Trophoblast cell (in vitro differentiated cells and primary cell): ENCODE measurements at places on chromosomes 5 and 9.

GRCh38 chr5:117207088-117207668 lies 632.6 kb upstream of the SEMA6A start:
- DNase-seq, result no peak

- no peak for DNase-seq
Measured at GRCh38 chr9:18805386-18805785, 227.6 kb downstream of the SAXO1 start.

- DNase-seq, result peak; percentile 89
Measured at GRCh38 chr9:81224166-81225081, 464.9 kb downstream of the TLE1 start.

DNA sequence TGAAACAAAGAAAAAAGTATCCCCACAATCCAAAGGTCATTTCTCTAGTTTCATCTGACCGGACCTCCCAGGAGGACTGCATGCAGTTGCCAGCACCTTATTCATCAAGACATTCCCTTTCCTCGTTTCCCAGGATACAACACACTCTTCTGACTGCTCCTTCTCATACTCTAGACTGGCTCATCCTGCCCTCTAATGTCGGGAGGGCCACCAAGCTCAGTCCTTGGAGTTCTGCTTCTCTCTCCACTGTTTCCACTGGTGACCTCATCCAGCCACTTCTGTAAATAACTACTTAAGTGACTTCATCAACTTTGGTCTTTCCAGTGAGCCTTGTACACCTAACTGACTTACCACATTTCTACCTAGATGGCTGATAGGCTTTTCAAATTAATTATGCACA lies 179.1 kb downstream of the EPB41L4A start:
- DNase-seq, result no peak

- DNase-seq, result no peak
Measured at GRCh38 chr9:35110327-35110761, 5.3 kb downstream of the ATOSB start.

DNA sequence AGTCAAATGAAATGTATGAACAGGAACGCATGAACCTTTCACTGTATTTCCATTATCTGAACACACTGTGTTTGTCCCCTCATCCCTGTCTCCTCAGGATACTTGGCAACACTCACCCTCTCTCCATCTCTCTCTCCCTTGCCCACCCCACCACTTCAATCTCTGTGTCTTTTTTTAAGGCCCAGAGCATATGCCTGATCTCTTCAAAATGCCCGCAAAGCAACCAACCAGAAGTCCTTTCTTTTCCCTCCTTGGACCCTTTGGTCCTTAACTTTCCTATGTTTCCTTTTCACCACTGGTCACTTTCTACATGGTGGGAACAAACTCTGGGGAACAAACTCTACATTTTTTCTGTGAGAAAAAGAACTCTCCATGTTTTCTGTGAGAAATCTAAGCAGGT lies 3.2 kb upstream of the IRF1 start:
- DNase-seq, result no peak

GRCh38 chr5:143552680-143553079 lies 149.2 kb upstream of the NR3C1 start:
- no peak for DNase-seq

GRCh38 chr9:121499427-121500164 lies at the start of gene GGTA1:
TSS of gene GGTA1 (minus strand) at chr9:121499844. CDS start at chr9:121467922, 31,922 bp downstream.
- DNase-seq, result peak; percentile 52

- peak; percentile 19 for DNase-seq
Measured at GRCh38 chr5:40796487-40796889, 1.7 kb downstream of the PRKAA1 start.

DNA sequence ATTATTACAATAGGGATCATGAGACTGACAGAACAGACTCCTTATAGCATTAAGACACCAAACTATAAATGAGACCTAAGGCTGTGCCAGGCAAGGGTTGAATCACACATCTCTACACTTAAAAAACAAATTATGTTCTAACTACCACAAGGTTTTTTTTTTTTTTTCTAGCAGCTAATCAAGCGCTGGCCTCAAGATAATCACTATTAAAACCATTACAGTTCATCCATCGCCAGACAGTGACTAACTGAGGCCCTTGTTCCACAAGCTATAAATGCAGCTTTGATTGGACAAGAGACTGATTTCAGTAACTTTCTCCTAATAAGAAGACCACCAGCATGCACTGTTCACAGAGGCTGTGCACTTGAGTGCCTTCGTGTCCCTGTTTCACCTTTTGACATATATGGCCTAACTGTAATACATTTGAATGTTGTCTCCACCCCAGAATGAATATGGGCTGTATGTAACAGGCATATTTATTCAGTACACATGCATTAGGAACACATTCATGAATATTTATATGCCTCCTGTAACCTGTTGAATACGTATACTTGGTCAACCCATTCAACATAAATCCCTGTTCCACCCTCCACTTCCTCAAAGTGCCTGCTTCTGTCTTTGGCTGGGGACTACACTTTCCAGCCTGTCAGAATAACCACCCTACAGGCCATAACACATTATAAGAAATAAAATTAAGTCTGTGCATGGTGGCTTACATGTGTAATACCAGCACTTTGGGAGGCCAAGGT lies 22.8 kb upstream of the ZNF131 start:
- no peak for DNase-seq

- no peak for DNase-seq
Measured at GRCh38 chr9:23638011-23638410, 188.0 kb downstream of the ELAVL2 start.

DNA sequence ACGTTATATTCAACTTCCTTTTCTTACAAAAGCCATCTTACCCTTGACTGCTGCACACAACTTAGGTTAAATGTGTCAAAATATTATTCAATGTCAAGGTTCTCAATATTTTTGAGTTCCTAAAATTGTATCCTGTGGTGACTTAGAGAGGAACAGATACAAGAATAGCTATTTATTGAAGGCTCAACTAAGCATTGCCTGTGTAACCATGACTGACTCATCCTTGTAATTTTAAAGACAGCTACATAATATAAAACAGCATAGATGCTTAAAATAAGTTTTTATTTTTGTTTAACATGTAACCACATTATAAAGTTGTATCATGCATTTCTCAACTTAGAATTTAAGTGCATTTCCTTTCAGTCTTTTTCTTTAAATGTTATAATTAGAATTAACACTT lies 312.9 kb upstream of the RGMB start:
- DNase-seq, result no peak

- DNase-seq, result peak; percentile 8
Measured at GRCh38 chr5:74919487-74919886, 53.3 kb upstream of the FAM169A start.

DNA sequence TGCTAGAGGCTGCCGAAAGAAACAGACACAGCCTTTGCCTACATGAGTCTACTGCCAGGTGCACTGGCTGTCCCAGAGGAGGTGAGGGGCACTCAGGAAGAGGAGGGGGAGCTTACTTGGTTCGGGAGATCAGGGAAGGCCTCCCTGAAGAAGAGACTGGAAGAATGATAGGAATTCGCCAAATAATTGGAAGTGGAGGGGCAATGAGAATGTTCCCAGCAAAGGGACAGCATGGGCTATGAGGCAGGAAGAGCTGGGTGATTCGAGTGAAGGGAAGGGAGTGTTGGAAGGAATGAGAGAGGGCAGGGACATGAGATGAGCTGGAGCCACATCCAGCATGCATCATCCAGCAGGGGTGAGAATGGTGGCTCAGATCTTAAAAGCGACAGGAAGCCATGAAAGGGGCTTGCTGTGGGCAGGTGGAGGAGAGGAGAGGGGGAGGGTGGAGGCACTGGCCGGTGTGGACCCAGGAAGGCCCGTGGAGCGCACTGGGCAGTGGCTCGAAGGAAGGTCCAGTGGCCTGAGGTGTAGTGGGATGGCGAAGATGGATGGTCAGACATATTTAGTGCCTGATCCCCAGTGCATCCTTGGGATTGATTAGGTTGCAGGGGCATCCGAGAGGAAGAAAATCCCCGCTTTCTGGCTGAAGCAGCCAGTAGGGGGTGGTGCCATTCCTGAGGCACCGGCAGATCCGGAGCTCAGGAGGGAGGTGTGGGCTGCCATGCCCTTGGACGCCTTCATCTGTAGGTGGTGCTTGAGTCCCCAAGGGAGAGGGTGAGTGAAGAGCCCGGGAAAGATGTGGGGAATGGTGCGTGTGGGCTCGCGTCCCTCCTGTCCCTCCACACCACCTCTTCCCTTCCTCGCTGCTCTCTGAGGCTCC lies 53.5 kb upstream of the GARNL3 start:
- DNase-seq, result no peak

DNA sequence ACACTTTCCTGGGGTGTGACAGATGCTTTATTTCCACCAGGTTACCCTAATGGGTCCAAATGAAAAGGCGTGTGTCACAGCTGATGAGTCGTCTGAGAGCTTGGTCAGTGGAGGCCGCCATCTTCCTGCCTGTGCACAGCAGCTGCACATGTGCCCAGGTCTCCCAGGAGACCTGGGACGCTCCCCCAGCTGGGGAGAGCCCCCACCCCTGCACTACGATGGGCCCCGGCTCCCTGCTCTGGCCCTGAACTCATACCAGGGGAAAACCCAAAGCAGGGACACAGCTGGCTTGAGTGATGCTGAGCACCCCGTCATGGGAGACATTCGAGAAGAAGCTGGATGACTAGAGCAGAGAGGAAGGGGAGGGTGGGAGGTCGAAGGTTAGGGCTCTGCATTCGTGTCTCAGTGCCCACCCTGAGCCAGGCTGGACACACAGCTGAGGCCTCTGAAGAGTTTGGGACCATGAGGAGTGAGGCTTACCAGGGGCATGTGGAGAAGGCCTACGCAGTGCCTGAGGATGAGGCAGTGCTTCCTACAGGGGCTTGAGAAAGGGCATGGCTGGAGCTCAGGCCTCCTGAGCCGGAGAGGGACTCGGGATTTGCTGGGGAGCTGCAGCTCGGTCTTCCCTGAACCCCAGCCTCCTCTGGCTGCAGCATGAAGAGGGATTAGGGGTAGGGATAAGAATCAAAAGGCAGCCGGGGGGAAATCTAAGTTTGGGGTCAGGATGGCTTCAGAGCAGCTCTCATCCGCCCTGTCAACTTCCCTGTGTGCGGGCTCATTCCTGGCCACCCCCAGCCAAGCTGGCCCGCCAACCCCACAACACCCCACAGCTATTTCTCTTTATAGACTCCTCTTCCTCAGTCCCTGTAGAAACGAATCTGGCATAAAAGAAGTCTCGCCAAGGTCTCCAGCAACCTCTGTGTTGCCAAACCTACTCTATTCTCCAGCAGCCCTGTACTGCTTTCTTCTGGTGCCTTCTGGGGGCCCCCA lies 42.2 kb upstream of the RNU6ATAC start:
- no peak for DNase-seq

- DNase-seq, result no peak
Measured at GRCh38 chr9:92612292-92612691, 57.6 kb downstream of the IPPK start.

- DNase-seq, result no peak
Measured at GRCh38 chr9:91818225-91818585, 131.8 kb downstream of the ROR2 start.

GRCh38 chr5:126499853-126500342 lies 76.7 kb downstream of the GRAMD2B start:
- no peak for DNase-seq

DNA sequence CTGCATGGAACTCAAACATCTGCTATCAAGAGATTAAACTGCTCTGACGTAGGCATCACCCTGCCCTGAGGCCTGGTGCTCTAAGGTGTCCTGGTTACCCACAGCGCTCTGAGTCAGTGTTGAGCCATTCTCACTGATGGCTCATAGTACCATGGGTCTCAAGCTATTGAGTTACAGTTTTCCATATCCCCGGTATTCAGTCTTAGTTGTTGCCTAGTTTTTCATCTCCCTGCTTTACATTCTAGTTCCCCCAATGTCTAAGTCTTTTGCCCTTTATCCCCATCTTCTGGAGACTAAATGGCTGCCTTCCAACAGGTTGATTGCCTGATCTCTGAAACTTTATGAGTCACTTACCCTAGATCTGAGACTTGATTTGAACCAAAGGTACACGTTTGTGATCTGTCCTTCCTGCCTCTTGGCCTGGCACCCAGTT lies 161.2 kb upstream of the PTGER4 start:
- peak; percentile 94 for DNase-seq

GRCh38 chr9:97592126-97592525 lies 41.0 kb downstream of the TSTD2 start:
- no peak for DNase-seq

DNA sequence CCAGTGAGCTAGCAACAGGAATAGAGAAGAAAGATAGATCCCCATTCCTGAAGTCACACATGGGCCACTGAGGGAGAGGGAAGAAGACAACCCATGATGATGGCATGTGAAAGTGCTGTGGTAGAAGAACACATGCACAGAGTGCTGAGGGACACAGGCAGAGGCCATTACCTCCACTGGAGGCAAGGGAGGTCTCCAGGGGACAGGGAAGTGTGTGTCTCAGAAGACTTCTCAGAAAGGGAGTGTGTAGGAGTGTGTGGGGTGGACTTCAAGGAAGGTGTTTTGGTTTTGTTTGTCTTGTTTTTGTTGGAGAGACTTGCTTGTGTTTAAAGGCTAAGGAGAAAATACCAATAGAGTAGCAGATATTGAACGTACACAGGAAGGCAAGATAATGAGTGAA lies 77.0 kb upstream of the SMARCA2 start:
- DNase-seq, result no peak

DNA sequence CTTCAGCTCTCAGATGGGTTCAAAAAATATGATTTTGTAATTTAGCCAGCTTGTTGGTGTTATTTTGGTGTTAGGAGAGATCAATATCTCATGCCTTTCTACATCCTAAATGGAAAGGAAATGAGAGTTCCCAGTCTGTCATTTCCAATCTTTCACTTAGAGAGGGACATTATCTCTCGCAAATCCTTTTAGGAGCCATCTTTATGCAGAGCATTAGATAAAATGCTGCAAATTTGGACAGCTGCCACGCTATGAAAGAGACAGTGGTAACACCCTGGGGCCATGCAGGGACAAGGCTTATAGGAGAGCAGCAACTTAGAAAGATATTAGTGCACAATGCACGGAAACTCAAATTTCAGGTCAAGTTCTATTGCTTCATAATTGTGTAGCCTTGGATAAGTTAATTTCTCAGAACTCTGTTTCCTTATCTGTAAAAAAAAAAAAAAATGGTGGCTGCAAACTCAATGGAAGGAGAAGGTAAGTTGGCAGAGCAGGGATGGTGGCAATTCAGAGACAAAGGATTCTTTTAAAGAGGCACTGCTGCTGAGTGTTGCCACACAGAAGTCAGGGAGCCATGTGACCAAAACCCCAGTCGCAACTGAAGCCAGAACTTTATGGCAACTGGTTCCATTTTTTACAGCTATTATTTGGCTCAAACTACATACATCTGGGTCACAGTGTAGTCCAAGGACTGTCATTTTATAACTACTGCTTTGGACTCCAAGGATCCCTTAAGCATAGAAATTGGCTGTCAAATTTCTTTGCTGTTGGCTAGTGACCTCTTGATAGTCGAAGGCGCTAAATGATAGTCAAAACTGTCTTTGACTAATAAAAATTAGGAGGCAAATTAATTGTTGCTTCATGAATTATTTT lies 210.2 kb downstream of the FRMD3 start:
- no peak for DNase-seq

DNA sequence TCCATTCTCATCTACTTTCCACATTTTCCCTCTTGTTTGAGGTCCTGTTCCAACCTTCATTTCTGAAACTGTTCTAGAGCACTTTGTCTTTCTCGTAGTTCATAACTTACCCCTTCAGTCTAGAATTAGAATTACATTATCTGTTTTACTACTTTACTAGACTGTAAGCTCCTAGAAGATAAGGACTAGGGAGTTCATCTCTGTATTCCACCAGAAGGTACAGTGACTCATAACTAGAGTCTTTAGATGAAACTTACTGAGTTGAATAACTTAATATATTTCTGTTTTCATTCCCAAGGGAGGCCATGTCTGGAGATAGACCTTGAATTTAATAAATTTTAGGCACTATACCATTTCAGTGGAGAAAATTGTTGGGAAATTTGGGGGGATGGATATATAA lies 38.7 kb downstream of the G3BP1 start:
- no peak for DNase-seq

- DNase-seq, result no peak
Measured at GRCh38 chr5:77640589-77641396, 2.3 kb upstream of the OTP start.
